GM12892 (cell line): ENCODE measurements at places on chromosomes 13 and 19.

DNA sequence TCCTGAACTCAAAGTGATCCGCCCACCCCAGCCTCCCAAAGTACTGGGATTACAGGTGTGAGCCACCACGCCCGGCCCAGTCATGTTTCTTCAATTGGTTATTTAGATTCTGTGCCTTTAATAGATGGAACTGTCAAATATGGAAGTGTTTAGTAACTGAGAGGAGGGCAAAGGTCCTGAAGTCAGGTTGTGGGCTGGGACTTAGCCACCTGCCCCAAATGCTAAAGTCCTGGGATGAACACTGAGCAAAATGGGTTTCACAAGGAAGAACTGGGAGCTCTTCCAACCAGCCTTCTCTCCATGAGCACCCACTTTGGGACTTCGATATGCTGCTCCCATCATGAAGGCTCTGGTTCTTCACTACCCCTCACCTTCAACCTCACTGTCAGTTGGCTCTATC is 21.7 kb downstream of the AKAP8 start:
- no peak for DNase-seq

DNA sequence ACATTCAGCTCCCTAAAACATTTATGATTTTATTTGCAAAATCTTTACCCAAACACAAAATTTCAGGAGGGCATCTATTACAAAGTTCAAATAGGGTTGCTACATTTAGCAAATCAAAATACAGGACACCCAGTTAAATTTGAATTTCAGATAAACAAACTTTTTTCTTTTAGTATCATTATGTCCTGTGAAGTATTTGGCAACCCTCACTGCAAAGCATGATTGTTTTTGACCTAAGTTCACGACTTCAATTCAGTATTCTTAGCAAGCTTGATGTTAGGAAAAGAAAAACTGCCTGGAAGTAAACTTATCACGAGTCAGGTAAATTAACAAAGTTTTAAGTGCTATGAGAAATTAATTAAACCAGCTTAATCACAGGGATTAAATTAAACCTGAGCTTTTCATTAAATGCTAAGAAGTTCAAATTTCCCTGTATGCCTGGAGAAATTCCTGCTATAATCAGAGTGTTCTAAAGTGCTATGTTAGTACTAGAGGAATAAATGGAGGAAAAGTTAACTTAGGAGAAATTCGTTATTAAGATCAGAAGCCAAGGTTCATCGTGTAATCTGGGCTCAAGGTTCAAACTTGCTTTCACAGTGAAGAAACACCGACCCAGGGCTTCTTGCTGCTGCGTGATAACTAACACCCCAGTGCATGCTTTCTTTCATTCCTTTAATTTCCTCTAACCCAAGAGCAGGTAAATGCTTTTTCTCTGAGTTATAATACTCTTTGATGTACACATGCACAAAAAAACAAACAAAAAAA is 298.1 kb downstream of the FOXO1 start:
- DNase-seq, result no peak

GRCh38 chr19:15595069-15595468 is 19.9 kb upstream of the CYP4F8 start:
- no peak for DNase-seq

DNA sequence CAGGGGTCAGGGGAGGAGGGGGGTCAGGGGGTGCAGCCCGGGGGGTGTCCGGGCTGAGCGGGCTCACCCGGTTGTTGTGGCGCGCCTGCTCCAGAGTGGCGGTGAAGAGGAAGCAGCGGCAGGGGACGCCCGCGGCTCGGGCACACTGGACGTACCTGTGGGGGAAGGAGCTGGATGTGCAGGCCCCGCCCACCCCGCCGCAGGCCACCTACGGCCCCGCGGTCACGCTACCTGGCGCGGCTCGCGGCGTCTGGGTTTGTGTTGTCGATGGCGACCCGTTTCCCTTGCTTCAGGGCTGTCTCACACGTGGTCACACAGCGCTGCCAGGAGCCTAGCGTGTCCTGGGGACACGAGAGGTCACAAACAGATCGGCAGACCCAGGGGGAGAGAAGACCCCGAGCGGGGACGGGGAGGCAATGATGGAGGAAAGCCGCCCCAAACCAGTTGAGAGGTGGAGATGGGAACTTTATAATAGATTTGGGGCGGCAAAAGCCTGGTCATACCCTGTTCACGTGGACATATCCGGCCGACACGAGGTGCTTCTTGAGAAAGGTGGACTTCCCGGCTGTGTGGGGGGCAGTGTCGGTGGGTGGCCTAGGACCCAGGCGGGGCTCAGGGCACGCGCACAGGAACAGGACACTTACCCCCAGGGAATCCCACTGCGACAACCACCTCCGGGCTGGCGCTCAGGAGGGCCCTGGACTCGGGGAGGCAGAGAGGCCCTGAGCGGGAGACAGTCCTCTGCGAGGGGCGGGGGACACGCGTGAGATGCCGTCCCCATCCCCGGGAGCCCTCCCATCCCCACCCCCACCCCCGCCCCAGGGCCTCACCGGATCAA is 5.6 kb downstream of the PNKP start:
- no peak for DNase-seq

DNA sequence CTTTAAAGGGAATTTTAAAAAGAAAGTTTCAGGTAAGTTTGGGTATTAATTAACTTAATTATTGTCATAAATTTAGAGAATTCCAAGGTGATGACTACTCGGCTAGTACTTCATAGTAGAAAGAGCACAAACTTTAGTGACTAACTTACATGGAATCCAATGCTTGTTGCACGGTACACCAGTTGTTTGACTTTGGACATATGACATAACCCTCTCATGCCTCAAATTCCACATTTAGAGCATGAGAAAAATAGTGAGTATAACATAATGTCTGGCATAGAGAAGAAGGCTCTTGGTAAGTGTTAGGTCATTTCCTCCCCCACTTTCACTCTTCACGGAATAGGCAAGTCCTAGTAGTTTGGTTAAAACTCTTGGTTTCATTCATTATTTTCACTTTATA is 1249.4 kb upstream of the SLC10A2 start:
- no peak for DNase-seq
